GM12878 (cell line): ENCODE measurements at places on chromosomes 13 and 19. TPM values are rescaled to one million over a fixed set of nuclear protein-coding genes. Genes with fewer than 3 reads are reported as not detected.

Gene MAST1
- 0.44 and 0.85 TPM in 2 replicates for total RNA-seq

Gene COQ8B
- total RNA-seq = 30.4 and 38.8 TPM in 2 replicates

Gene CCDC122
- 2.1 and 2.2 TPM in 2 replicates for total RNA-seq

Gene LYPD5
- 0.69 and 1.5 TPM in 2 replicates for total RNA-seq

Gene KLHL26
- total RNA-seq = 12.9 and 14.6 TPM in 2 replicates

Gene ZNF221
- 0.46 and 0.51 TPM in 2 replicates for total RNA-seq

Gene TMEM86B
- 6.6 and 8.3 TPM in 2 replicates for total RNA-seq

Gene FAM216B
- not detected in 2 replicates for total RNA-seq

Gene BRME1
- 0.72 and 1.9 TPM in 2 replicates for total RNA-seq

DNA sequence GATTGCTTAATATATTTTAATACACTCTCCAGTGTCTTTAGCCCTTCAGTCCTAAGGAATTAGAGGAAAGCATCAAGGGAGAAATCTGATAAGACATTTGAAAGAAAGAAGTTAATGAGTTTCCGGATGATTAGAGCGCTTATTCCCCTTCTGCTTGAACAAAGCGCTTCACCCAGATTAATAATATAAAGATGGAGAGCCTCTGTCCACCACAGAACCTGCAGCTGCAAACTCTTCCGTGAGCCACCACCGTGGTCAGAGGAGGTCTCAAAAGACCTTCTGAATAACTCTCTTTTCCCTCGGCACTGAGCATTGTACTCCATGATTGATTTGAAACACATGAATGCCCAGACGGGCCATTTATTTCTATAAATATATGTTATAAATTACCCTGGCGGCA is 14.2 kb upstream of the TUBGCP3 start:
- no peak for DNase-seq

- no peak for DNase-seq
These were observed 68.9 kb upstream of the TDRD3 start for GRCh38 chr13:60328073-60328472.

GRCh38 chr13:82976499-82976898 is 905.8 kb downstream of the SLITRK1 start:
- DNase-seq = no peak

- no peak for DNase-seq
These were observed 1.2 kb upstream of the LRRC63 start for GRCh38 chr13:46210362-46211083.

DNA sequence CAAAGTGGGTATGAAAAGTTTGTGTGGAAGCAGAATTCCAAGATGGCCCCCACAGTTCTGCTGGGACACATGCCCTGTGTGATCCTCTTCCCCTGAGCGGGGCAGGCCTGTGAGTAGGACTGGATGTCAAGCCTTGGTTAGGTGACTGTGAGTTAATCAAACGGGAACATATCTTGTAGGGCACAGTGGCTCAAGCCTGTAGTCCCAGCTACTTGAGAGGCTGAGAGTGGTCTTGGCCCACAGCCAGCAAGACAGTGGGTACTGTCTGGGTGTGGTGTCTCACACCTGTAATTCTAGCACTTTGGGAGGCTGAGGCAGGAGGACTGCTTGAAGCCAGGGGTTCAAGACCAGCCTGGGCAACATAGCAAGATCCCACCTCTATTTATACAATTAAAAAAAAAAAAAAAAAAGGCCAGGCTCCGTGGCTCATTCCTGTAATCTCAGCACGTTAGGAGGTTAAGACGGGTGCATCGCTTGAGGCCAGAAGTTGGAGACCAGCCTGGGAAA is 6.4 kb downstream of the ZNF653 start:
- no peak for DNase-seq

DNA sequence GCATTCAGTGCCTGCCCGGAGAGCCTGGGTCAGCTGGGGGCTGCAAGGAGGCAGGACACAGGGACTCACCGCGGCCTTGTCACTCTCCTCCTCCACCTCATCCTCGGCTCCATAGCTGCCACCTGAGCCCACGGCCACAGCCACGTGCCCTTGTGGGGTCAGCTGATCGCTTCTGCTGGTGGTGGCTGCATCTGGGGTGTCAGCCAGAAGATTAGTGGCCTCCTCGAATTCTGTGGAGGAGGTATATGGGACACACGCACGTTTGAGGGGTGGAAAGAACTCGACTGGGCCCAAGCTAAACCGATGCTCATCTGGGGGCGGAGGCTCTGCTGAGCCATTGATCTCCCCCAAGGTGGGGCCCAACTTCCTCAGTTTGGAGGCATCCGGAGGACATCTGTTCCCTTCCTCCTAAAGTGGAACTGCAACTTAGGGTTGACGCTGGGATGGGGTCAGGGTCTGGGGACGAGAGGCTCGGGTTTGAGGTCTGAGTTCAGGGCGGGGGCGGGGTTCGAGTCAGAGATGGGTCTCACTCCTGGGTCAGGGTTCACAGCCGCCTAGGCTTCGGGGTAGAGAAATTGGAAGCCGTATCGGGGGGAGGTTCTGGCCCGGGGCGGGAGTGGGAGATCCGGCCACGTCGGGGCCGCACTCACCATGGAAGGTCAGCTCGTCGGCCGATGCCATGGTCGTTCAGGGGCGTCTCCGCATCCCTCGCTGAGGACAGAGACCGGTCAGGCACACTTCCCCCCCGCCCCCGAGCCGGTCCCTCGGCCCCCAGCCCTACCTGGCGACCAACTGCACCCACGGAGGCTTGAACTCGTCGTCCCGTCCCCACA is 493 bp downstream of the YIPF2 start:
- no peak for DNase-seq

DNA sequence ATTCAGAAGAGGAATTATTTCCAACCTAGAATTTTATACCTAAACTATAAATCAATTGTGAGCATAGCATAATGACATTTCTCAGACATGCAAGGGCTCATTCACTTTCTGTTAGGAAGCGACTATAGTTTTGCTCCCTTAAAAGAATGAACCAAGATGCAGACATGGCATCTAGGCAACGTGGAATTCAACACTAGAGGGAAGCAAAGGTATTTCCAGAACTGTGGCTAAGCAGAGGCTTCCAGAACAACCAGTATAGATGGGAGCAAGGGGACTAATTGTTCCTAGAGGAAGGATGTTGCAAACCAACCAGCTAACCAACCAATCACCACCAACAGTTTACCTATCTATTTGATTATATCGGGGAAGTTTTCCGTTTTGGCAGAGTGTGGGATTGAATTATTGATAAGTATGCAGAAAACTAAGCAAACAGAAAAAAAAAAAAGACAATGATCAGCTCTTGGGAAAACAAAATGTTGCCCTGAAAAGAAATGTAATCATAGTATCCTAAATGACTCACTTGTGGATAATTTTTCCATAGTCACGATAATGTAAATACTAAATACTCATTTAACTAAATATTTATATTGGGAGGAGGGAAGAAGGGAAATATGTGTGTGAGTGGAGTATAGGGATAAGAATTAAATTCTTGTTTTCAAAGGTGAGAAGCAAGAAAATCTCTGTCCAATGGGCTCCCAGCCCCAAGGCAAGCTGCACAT is 21.1 kb downstream of the ARL11 start:
- DNase-seq = no peak

DNA sequence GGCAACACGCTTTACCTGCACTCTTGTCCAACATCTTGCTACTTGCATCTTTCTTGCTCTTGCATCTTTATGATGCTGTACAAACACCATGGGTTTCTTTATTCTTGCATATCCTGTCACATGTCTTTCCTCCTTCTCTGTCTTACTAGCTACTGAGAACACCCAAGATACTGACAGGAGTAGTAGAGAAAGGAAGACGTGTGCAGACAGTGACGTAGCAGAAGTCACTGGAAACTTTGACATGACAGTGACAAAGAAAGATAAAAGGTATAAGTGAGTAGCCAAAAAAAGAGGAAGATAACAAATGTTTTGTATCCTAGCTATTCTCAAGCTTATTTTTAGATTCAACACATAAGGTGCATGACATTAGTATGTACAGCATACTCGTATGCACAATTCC is 34.2 kb downstream of the TRPC4 start:
- no peak for DNase-seq

GRCh38 chr13:95862408-95862807 is 185.5 kb downstream of the DNAJC3 start:
- no peak for DNase-seq

- DNase-seq = no peak
These were observed 66.1 kb upstream of the ABCC4 start for GRCh38 chr13:95367309-95367843.

DNA sequence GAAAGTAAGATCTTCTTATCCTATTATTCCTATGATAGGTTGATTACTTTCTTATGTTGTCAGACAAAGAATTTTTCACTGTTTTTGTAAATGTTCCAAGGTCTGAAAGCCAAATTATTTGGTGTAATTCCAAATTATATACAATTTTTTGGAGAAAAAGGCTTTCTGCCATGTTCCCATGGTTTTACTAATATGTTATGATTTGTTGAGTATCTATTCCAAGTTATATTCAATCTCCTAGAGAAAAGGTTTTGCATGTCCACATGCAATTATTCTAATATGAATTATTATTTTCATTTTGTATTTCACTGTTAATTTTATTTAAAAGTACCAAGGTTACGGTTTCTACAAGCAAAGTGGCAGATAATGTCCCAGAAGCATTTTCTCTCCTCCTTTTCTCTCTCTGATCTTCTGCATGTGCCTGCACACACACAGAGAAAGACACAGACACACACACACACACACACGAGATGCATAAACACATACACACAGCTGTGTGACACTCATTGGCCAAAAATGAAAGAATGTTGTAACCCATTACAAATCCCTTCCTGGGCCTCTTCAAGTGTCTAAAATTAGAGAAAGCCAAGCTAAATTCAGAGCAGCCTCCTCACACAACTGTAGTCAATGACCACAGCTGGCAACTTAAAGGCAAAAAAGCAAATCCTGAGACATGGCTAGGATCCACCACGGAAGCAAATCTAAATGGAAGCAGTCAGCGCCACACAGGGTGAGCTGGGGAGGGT is 621.0 kb downstream of the EFNB2 start:
- DNase-seq = no peak

DNA sequence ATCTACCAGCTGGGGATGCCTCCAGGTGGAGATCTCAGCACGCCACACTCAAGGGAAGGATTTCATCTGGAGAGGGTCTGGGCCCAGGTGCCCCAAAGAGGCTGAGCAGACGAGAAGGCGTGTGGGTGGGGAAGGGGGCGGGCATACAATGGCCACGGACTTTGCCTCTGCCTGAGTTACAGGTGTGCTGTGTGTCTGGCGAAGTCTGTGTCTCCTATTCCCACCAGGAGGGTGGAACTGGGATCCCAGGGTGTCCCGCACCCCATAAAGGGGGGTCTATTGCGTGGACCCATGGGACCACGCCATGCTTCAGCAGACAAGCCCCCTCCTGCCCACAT is 3.6 kb downstream of the TLE2 start:
- no peak for DNase-seq

DNA sequence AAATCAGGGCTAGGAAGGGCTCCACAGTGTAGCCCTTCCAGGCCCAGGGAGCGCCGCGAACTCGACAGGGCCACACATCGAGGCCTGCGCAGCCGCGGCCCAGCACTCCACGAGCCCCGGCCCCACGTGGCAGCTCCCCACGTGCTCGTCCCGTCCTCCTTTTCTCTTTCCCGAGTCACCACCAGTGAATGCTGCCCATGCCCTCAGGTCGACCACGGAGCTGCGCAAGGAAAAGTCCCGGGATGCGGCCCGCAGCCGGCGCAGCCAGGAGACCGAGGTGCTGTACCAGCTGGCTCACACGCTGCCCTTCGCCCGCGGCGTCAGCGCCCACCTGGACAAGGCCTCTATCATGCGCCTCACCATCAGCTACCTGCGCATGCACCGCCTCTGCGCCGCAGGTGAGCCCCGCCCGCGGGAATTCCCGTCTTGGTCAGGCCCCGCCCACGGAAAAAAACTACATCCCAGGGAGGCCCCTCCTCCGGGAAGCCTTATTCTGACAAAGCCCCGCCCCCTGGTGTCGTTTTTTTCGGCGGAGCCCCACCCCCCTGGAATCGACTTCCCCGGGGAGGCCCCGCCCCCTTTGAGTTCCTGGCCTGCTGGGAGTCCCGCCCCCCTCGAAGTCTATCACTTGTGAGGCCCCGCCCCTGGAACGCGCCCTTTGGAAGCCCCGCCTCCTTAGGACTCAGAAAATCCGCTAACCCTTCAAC is 7.0 kb downstream of the HIF3A start:
- no peak for DNase-seq

DNA sequence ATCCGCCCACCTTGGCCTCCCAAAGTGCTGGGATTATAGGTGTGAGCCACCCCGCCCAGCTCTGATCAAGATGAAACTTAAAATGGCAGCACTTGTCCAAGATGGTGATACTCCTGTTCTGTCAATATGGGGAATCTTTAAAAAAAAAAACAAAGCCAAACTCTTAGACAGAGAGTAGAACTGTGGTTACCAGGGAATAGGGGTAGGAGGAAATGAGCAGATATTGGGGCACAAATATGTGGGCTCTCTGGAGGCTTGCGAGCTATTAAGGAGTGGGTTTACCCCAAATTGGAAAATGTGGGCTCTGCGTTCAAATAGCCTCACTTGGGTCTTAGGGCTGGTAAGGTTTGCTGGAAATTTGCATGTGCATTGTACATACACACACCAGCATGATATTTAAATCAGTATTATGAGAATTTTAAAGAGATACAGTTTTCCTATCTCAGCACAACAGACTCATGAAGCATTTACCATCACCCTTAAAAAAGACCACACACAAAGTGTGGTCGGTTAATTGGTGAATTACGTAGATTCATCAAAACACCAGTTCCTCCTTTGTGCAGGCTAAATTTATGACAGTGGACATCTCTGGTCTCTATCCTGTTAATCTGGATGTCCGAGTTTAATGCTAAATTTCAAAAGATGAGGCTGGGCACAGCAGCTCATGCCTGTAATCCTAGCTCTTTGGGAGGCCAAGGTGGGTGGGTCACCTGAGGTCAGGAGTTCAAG is 11.3 kb downstream of the CD70 start:
- no peak for DNase-seq

DNA sequence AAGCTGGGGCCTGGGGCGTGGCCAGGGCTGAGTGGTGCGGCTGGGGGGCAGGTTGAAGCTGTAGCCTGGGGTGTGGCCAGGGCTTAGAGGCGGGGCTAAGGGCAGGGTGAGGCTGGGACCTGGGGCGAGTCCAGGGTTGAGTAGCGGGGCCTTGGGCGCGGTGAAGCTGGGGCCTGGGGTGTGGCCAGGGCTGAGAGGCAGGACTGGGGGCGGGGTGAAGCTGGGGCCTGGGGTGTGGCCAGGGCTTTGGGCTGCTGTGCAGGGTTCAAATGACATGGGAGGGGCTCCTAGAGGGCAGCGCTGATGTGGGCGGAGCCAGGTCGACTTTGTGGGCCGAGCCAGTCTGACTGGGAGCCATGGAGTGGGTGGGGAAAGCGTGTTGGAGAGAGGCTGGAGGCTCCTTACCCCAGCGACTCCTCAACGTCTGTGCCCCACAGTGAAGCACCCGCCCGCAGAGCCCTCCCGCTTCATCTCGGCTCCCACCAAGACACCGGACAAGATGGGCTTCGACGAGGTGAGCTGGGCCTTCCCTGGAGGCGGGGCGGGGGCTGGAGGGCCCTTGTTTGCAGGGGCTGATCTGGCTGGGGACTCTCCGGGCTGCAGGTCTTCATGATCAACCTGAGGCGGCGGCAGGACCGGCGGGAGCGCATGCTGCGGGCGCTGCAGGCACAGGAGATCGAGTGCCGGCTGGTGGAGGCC is 21.5 kb downstream of the COLGALT1 start:
- no peak for DNase-seq
